ENCODE measurements at places on chromosomes 4 and X.

GRCh38 chrX:10944136-10944885 is 166.8 kb upstream of the HCCS start:
- no peak for DNase-seq

DNA sequence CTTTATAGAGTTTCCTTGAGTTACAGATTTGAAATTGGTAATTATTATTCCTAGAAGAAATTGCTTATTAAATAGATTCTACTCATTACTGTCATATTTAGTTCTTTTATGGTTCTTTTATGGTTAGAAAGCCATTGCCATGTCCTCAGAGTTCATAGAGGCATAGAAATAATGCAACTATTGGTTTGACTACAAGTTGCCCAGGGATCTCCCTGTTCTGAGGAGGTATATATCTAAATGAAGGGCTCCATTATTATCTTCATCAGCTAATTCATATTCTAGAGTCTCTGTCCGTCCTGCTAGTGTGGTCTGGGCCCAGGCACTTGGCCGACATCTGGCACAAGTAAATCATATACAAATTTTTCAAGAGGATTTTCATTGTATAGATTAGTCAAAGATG is 535.7 kb downstream of the PPP4R3C start:
- DNase-seq, result no peak

DNA sequence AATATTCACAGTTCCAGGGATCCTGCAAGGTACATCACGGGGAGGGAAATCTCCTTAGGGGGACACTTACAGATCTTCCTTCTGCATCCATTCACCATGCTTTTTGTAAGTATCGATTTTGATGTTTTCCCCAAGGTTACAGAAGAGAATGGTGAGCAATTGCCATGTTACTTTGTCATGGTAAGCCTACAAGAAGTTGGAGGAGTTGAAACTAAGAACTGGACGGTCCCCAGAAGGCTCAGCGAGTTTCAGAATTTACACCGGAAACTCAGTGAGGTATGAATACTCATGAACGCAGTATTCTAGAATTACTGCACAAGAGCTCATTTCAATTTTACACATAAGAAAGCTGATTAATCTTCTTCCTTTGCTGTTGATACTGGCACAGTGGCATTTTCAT is 53.9 kb downstream of the LRP2BP start:
- DNase-seq, result no peak

DNA sequence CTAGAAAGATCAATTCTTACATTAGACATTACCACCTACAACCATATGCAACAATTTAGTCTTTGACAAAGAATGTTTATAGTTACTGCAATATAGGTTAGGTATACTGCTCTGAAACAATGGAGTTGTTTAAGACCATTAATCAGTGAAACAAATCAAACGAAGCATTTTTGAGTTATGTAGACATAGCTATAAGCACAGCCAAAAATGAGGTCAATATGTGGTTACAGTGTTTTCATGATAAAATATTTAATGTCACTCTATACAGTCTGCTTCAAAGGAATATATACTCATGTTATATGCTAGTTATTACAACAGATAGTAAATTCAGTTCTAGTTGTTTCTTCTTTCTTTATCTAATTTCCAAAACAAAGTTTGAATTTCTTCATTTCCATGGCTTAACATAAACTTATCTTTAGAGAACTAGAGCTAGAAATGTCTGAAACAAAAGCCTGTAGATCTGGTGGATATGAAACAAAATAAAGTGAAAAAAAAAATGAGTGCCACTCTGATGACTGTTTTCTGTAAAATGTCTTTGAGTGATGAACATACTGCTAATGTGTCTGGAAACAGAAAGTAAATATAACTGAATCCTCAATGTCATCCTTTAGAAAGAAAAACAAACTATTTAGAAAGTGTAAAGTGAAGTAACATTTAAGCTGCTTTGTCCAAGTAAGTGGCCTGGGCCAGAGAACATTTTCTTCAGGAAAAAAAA is 809.0 kb downstream of the FAT4 start:
- no peak for DNase-seq

DNA sequence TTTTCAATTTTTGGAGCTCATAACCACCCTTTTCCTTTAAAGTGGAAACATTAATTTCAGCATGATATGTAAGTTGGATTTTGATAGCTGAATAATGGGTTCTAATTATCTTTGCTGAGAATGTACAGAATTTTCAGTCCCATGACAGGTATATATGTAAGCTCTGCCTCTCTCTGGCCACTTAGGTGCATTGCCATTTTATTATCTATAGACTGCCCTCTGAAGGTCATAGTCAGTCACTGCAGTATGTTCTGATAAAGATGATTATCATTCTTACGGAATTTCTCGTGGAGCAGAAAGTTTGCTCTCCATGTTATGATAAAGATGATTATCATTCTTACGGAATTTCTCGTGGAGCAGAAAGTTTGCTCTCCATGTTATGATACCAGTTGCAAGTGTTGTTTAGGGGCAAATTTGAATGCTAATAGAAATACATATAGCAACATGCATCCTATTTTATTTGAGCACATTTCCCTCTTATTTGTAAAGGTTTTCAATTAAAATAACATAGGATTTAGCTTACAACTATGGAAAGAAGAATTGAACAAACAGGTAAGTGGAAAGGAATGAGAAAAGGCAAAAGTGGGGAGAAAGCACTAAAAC is 10.4 kb downstream of the AFP start:
- peak; percentile 87 for DNase-seq

- DNase-seq, result peak; percentile 62
Observed at GRCh38 chrX:114344756-114345349, 239.0 kb upstream of the HTR2C start.

GRCh38 chrX:30900227-30900626 is 11.2 kb upstream of the TAB3 start:
- no peak for DNase-seq

- no peak for DNase-seq
Observed at GRCh38 chrX:70338290-70338689, 48.4 kb downstream of the KIF4A start.

- no peak for DNase-seq
Observed at GRCh38 chr4:7782783-7783182, 156.9 kb downstream of the AFAP1 start.

DNA sequence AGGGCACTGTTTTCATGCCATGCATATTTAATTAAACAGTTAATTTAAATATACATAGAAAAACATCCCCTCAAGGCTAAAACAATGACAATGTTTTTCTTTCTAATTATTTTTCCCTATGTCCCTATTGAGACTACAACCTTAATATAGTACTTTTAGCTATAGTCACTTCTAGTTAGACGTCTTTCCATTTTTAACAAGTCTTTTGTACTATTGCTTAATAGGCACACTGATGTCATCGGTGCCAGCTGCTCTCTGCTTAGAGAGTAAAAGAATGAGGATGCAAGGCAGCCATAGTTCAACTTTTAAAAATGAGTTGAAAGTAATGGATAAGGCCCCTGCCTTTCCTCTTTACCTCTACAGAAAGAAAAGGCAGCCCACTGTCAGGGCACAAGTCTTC is 191.1 kb downstream of the KCTD8 start:
- no peak for DNase-seq

DNA sequence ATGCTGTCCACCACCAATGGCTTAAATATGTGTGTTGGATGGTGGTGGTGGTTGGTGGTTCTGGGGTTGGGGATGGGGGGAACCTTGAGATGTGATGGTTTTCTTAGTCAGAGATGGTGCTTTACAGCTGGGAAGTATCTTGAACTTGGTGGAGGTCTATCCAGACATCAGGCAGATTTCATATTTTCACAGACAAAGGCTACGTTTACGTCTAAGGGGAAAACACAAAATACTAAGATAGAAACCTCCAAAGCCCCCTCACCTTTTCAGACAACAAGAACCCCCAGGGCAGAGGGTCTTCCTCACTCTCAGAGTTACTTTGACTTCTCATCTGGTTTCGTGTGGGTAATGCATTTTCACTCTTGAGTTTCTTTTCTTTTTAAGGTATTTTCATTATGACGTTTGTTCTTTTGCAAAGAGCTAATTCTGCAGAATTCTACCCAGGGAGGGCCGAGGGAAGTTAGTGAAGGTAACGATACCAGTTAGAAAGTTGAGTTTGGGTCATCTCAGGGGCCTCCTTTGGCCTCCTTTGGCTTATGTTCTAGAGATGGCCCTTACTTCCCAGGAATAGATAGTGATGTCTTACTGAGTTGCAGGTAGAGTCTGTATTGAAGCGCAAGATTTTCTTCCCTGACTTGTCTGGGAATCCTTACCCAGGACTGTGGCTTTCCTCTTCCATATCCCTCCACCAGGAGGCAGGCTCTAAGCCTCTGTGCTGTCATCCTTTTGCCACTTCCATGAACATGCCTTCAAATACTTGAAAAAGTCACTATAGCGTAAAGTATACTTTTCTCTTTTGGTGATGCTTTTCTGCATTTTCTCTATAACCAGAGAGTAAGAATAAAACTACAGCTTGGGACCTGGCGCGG is 31.9 kb downstream of the RHOH start:
- no peak for DNase-seq

- DNase-seq, result no peak
Observed at GRCh38 chrX:153674219-153674851, 722 bp upstream of the PNCK start.

DNA sequence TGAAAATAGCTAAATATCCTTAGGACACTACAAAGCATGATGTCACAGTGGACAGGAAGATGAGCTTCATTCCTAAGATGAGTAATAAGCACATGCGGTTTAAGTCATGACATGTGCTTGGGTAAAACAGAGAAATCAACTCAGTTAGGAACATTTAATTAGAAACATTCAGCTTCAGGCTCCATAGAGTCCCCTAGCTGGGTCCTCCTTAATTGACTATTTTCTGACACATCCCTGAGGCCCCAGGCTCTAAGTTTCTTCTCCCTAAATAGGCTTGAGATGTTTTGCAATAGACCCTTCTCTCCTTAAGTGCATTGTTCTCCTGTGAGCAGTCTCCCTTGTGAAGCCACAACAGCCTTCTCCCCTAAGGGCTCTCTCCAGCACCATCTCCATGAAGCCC is 70.4 kb upstream of the ANXA3 start:
- DNase-seq, result peak; percentile 26

GRCh38 chr4:5609306-5610007 is 98.9 kb downstream of the EVC2 start:
- DNase-seq, result no peak

DNA sequence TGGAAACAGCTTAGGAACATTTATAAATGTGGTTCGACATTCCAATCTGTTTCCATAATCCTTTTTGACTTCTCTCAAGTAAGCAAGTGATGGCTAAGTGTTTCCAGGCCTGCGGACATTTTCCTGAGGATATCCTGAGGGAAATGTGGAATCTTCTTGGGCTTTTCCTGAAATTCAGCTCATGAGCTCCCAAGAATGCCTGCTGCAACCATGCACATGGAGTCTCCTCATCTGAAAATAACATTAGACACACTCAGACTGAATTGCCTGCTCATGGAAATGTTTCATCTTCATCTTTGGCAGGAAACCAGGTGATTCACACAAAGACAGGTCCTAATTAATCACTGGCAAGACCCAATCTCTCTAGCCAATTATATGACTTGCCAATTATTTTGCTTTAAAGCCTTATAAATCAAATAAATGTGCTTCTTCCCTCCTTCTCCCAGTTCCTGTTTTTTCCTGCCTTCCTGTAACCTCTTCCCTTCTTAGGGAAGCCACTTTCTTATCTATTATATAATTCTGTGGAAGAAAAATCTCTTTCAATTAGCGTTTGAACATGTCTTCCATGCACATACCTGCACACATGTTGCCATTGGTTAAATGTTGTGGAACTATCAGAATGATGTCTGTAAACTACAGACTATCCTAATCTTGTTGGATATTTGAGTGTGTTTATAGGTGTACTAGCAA is 104.6 kb upstream of the MXRA5 start:
- DNase-seq, result peak; percentile 26

- no peak for DNase-seq
Observed at GRCh38 chr4:165048170-165048569, 5.5 kb upstream of the TRIM75 start.

DNA sequence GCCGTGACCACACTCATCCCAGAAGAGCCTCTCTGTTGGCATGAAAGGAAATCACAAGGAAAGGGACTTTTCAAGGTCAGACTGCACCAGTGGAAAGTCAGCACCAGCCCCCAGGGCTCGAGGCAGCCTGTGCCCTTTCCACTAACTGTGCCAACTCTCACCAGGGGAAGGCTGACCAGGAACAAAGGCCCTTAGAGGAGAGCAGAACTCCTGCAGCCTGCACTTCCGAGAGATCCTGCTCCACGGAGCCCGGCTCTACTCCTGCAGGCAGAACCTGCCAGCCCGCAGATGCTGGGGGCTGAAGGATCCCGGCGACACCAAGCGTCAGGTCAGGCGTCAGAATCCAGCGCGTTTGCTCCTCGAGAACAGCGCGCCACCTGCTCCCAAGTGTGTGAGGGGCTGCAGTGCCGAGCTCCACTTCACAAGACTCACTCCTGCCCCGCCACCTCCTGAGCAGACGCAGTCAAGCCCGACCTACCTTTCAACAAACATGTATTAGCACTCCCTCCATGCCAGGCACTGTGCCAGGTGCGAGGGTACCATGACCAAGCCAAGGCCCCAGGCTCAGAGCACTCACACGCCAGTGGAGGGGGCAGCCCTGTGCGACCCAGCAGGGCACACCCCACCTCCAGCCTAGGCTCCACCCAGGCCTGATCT is 13.6 kb upstream of the HELT start:
- DNase-seq, result no peak

DNA sequence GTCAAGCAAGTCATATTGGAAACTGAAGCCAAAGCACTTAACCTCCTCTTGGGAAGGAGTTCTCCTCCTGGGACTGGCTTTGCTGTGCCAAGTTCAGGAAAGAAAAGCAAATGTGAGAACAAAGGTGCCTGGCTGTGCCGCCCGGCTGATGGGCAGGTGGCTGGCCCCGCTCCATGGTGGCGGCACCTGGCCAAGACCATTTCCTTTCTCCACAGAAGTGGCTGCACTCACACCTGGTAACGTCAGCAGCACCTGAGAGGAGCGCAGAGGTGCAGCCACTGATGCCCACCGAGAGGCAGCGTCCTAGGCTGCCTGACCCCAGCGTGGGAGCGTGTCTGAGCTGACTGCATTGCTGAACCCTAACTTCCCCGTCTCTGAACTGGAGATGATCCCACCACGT is 54.3 kb downstream of the DCTD start:
- DNase-seq, result no peak
